Left hindlimb (tissue), 1 donor: ENCODE measurements at places on chromosomes 7 and 10.

DNA sequence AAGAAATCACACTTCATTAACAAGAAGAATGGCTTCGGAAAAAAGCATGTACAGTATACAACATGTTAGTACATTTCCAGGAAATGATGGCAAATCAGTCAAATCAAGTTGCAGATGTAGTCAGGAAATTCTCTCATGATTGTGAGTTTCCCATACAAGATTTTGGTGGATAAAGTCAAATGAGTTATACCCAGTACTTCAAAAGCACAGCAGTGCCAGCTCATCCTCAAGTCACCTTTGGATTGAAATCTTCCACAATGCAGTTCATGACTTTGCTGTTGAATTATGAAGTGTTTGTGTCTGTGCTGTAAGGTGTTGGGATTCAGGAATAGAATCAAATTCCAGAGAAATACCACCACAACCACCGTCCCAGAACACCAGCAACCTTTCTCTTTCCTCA lies 301.3 kb upstream of the BMPER start:
- no peak for DNase-seq

DNA sequence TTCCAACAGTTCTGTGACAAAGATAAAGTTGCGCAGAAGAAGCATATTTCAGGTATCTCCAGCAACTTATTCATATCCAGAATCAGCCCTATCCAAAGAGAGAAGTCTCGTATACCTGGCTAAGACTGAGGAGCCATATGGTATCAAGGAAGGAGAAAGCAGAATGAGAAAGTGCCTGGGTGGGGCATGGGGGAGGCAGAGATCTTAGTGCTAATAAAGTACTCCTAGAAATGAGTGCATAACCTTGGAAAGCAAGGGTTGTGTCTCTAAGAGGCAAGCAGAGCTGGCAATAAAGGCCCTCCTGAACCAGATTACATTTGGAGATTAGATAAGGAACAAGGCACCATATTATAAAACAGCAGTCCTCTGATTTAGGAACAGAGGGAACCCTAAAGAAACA lies 12.7 kb downstream of the TASOR2 start:
- DNase-seq = no peak

DNA sequence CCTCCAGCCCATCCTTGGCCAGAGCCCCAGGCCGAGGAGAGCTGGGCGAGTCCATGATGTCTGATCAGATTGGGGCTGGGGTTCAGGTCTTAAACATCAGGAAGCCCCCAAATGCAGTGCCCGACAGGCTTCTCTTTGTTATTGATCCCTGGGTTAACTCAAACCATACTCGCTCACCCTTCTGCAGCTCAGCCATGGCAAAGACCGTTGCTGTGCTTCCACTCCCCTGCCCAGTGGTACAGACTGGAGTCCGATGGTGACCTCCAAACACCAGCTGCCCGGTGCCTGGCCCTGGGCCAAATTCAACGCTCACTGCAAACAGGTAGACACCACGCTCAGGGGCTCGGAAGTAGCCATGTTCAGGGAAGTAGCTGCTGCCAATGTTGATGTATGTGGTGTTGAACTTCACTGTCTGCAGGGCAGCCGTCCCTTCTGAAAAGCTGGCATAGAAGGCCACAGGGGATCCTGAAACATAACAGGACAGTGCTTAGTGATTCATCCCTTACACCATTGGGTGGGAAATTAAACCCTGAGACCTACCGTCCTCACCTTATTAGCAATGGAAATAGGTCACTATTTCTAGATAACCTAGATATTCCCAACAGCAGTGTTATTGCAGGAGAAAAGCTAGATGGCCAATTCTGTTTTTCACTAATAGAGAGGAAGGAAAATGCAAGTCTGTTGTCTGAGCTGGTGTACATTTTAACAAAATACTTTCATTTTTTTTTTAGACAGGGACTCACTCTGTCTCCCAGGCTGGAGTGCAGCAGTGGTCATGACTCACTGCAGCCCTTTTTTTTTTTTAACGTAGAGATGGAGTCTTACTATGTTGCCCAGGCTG lies 20.5 kb downstream of the MMRN2 start:
- no peak for DNase-seq

DNA sequence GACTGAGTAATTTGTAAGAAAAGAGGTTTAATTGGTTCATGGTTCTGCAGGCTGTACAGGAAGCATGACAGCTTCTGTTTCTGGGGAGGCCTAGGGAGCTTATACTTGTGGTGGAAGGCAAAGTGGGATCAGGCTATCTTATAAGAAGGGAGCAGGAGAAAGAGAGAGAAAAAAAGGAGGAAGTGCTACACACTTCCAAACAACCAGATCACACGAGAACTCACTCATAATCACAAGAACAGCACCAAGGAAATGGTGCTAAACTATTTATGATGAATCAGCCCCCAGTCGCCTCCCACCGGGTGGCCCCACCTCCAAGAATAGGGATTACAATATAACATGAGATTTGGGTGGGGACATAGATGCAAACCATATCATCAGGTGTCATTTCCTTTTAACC lies 89.1 kb upstream of the KCNMA1 start:
- DNase-seq = no peak

GRCh38 chr10:87873656-87874055 lies 10.2 kb downstream of the PTEN start:
- no peak for DNase-seq

DNA sequence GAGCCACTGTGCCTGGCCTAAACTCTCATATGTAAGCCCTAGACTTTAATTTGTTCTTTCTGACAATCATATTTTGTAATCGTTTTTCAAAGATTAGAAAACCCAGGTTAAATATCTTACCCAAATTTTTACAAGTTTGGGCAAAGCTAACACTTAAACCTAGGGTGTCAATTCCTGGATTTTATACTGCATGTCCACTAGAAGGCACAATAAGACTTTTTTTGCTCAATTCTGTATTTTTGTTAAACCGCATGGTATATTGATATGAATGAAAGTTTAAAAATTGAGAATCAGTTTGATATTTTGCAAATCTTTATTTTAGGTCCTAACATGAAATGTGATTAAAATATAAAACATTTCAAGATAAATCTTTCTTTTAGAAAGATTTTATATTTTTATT lies 29.3 kb downstream of the DYNC2I1 start:
- no peak for DNase-seq

GRCh38 chr10:118569241-118569881 lies 26.1 kb downstream of the PRLHR start:
- no peak for DNase-seq

GRCh38 chr10:128365156-128365725 lies 239.0 kb upstream of the MKI67 start:
- peak; percentile 48 for DNase-seq

GRCh38 chr7:102872460-102872859 lies 40.3 kb upstream of the LRRC17 start:
- no peak for DNase-seq

DNA sequence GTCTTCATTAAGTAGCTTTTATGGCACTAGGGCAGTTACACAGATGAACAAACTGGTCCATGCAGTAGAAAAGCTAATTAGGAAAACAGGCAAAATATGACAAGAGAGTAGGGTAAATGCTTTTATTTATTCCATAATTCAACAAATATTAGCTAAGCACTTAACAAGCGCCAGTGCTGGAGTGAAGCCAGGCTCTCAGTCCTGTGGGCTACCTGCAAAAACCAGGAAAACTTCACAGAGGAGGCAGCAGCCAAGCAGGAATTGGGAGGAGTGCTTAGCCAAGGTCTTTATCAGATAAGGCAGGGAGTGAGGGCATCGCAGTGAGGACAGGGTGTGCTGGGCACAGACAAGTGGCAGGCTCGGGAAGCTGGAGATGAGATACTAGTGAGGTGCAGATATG lies 4.9 kb upstream of the KAT6B start:
- no peak for DNase-seq

DNA sequence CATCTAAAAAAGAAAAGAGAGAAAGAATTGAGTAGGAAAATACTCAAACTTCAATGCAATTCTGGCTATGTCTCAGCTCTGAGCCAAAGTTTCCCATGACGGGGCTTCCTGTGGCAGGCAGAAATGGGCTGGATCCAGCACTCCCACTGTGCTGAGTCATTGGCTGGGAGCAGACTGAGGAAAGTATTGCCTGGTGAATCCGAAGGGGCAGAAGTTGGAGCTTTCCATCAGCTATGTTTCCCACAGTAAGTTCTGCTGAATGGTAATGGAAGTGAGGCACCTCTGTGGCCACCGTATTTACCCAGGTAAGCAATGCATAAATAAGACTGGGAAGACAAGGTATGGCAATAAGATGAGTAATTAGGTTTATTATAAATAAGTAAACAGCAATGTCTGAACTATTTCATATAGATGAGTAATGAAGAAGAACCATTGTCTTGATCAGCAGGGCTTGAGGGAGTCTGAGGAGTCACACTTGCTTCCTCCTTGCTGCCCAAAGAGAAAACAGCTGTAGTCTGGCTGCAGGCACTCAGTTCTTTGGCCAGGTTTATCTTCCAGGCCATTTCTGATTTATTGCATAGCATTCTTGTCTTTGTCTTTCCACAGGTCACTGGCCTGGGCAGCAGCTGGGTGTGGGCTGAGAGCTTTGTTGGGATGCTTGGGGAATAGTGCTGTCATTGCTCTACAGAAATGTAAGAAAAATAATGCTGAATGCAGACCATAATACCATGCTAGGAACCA lies 255.3 kb downstream of the DNAJB9 start:
- peak; percentile 42 for DNase-seq

GRCh38 chr10:92419740-92420545 lies 129.0 kb downstream of the MARCHF5 start:
- peak; percentile 33 for DNase-seq

GRCh38 chr10:75553550-75553949 lies 122.1 kb downstream of the LRMDA start:
- no peak for DNase-seq

DNA sequence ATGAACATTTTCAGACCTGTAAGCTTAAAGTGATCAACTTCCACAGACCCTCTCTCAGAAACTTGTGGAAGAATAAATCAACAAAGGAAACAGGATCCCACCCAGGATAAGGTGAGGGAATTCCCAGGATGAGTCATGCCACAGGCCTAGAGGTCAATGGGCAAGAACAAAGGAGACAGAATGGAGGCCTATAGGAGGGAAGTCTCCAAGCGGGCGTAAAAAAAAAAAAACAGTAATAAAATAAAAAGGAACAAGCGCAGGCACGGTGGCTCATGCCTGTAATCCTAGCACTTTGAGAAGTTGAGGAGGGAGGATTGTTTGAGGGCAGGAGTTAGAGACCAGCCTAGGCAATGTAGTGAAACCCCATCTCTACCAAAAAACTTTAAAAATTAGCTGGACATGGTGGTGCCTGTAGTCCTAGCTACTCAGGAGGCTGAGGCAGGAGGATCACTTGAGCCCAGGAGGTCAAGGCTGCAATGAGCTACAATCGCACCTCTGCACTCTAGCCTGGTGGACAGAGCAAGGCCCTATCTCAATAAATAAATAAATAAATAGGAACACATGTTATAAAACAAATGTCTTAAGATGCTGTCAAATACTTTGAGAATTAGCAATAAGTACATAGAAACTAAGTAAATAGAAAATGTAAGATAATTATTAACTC lies 8.4 kb downstream of the SORBS1 start:
- DNase-seq = no peak

GRCh38 chr10:93515071-93516005 lies 18.9 kb downstream of the CEP55 start:
- DNase-seq = no peak

- DNase-seq = no peak
These were observed 27.2 kb upstream of the PFKFB3 start for GRCh38 chr10:6175329-6176055.

DNA sequence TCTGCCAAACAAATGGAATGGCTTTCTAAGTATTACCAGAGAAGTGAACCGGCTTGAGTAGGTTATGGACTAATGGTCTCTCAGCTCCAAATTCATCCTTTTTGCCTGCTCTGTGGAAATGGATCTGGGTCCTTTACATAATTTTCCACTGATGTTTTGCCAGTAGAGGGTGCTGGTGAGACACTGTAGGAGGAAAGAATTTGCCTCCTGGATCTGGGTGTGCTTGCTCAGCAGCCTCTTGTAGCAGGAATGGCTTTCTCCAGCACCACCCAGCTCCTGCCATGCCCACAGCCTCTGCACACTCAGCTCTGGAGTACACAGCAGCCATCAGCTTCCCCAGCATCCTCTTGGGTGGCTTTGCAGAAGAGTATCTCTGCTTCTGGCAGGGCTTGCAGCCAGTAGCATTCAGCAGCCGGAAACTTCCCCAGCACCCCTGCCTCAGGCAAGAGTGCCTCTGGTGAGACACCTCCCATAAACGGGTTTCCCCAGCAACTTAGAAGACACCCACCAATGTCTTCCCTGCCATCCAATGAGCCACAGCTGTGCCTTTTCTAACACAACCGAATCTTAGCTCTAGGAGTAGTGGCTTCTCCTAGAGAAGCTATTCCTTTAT lies 235.0 kb upstream of the PLPP4 start:
- DNase-seq = no peak

DNA sequence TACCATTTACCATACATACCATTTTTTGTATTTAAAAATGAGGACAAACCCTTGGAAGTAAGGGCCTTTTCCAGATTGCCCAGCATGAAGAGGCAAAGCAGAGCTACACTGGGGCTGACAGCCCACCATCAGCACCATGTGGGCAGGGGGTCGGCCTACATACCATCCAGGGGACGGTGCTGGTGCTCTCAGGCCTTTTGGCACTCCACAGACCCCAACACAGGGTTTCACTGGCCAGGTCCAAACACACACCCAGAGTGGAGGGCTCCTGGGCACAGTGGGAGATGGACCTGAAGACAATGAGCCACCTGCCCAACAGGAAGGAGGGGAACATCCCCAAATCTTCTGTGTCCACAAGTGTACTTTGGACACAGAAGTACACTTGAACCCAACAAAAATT lies 69.2 kb upstream of the CAMK2B start:
- peak; percentile 3 for DNase-seq

- DNase-seq = peak; percentile 38
These were observed 1.2 kb upstream of the SGCE start for GRCh38 chr7:94656925-94657731.

DNA sequence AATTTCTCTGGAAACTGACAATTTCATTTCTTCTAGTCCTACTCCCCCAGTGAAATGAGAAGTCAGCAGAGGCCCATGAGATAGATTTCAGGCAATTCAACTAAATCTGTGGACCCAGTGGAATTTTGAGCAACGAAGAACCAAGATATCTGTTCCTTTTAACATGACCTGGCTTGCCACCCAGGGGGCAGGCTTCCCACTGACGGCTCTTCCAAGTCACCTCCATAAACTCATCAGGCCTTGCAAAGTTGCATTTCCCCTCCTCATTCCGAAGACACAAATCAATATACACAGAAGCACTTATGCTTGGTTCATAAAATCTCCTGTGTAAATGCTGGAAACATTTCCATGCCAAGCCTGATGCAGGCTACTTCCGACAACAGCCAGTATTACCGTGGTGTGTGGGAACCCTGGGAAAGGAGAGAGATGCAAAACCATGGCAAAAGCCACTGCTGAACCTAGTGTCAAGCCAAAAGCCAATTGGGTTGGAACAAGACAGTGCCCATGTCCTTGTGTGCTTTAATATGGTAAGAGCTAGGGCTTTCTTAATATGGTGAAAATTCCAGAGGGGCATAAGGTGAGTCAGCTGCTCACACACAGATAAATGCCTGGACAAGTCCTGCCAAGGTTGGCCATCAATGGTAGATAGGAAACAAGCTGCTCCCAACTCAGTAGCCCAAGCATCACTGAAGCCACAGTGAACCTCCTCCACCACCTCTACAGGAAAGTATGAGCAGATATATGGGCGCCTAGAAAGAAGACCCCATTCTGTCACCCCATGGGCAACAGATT lies 1.6 kb downstream of the FRMD4A start:
- DNase-seq = no peak
